Stimulated activated CD8-positive, alpha-beta memory T cell treated with anti-CD3 and anti-CD28 coated beads, Interleukin-4, amount 100 ng/mL, for 4 hours (primary cell): ENCODE measurements at places on chromosomes 7 and 10.

DNA sequence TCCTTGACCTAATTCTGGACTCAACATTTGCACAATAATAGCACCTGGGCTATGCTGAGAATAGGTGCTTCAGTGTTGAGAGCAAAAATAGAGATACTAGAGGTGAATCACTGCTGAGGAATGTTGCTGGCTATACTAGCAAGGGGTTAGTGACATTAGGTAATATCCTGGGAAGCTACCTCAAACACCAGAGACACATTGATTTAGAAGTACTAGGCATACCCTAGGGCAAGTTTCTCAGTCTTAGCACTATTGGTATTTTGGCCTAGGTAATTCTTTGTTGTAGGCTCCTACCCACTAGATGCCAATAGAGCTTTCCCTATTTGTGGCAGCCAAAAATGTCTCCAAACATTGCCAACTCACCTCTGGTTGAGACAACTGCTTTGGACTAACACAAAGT is 484.0 kb upstream of the MBL2 start:
- no peak for DNase-seq

DNA sequence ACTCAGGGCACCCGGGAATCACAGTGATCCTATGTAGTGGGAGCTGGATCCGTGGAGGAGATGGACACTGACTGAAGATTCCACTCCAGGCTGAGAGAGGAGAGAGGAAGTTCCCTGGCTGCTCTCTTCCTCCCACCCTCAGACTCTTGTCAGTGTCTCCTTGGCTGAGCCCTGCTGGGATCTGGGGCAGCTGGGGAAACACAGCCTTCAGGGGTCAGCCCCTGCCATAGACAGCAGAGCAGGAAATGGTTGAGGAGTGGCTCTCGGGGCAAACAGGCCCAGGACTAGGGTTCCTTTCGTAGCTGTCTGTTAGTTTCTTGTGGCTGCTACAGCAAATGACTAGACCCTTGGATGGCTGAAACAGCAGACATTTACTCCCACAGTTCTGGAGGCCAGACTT is 174.4 kb upstream of the BMPER start:
- DNase-seq, result no peak

DNA sequence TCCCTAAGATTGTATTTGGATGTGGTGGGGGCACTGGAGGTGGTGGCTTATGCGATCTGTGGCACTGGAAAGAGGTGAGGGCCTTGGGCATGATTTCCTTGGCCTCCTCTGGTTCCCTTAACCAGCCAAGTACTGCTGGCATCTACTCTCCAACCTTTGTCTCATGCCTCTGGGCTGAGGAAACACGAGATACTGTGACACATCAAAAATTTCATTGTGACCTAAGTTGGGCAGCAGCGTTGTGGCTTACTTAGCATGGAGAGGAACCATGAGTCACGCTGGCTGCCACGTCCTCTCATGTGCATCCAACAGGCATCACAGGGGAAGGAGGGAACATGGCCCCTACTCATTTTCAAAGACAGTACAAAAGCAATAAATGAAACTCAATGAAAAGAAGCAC is 29.7 kb upstream of the GSDME start:
- no peak for DNase-seq

- no peak for DNase-seq
Measured at GRCh38 chr10:126224967-126225671, 163.2 kb downstream of the ADAM12 start.

DNA sequence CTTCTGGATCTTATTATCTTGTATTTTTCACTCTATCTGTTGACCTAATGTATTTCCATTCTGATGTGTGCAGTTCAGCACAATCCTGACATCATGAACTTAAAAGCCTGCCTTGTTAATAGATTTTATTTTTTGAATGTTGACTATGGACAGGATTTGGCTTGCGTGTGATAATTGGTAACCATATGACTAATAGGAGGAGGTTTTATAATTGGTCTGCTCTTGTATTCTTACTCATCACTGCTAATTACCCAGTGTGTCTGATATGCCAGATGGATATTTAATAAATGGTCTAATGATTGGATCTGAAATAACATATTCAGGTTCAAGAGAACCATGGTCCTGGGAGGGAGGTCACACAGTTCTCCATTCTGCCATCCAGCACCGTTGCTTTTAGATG is 45.9 kb downstream of the MTURN start:
- DNase-seq, result no peak

DNA sequence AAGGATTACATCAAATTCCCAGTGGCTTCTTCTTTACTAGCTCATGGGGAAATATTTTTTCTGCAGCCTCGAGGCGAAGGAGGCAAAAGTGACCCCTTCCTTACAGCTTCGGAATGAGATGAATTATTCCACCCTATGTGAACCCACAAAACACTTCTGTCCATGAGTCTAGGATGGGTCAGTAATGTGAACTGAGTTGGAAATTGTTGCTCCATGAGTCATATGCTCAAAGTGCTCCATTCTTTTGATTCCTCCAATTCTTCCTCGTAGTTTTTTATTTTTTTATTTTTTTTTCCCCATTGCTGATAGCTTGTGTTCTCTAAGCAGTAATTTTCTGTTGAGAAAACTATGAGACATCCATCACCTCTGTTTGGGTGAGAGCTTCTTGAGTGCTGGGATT is 31.7 kb upstream of the FAM204A start:
- DNase-seq, result no peak

DNA sequence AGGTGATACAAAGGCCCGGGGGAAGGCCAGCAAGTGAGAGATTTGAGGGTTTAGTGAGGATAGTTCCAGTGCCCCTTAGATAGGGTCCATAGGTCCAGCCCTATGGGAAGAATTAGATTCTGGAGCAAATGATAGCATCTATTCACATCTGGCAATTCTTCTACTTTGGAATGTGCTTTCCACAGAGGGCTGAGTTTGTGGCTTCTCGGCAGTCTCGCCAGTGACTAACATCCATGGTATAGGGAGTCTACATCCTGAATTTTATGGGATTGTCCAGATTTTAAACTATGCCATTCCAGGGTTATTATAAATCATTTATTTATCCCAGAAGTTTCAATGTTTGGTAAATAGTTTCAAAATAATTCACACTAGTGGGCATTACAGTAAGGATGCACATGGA is 207.3 kb upstream of the ADO start:
- no peak for DNase-seq

- no peak for DNase-seq
Measured at GRCh38 chr7:69534461-69535041, 63.7 kb upstream of the AUTS2 start.

DNA sequence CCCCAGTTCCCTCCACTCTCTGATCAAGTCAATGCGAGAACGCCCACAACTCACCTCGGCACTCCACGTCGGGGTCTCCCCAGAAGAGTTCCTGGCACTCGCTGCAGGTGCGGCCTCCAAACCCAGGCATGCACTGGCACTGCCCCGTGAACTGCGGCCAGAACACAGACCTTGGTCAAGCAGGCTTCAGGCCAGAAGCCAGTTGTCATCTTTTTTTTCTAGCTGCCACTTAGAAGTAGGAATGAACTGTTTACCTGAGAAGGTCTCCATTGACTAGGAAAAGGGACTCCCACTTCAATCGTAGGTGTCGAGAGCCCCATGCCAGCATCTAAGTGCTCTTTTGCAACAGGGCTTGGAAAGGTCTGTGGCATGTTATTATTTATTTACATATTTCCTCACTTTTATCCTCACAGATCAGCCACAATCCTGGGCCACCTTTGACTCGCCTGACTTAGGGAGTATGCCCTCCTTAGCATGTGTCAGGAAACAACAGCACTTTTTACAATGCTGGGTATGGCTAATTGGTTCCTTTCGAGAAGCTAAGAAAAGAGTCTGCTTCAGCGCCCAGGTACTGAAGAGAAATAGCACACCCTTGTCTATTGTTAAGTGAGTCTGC is 51.7 kb downstream of the LAMB1 start:
- no peak for DNase-seq

GRCh38 chr10:49286686-49287085 is 12.3 kb upstream of the C10orf71 start:
- no peak for DNase-seq

- no peak for DNase-seq
Measured at GRCh38 chr7:155223021-155223420, 74.7 kb upstream of the INSIG1 start.

DNA sequence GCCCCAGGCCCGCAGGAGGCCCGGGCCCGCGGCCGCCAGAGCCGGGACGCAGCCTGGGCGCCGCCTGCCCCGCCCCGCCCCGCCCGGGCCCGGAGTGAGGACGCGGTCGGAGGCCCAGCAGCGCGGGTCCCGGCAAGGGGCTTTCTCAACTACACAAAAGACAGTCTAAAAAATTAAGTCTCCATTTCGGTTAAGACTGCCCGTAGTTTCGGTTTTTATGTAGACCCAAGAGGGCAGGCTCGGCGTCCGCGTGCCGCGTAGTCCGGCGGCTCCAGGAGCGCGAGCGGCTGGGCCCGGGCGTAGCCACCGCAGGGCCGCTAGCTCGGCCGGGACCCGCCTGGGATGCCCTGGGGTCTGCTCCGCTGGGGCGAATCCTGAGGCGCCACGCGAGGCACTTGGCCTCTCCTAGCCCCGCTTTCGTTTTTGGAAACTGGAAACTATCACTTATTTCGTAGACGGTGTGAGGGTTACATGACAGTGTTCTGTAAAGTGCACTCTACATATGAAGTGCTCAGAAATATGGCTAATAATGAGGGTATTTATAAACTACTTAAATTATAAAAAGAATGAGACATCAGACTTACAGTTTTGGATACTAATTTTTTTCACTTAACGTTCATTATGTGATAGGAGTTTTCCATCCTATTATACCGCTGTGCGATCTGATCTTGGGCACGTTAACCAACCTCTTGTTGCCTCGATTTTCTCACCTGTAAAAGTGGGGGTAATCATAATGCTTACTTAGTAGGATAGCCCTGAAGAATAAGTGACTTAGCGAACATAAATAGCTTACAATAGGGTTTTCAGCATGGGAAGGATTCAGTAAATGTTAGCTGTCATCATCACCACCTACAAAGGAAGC is 573 bp downstream of the BLVRA start:
- DNase-seq, result peak; percentile 2

DNA sequence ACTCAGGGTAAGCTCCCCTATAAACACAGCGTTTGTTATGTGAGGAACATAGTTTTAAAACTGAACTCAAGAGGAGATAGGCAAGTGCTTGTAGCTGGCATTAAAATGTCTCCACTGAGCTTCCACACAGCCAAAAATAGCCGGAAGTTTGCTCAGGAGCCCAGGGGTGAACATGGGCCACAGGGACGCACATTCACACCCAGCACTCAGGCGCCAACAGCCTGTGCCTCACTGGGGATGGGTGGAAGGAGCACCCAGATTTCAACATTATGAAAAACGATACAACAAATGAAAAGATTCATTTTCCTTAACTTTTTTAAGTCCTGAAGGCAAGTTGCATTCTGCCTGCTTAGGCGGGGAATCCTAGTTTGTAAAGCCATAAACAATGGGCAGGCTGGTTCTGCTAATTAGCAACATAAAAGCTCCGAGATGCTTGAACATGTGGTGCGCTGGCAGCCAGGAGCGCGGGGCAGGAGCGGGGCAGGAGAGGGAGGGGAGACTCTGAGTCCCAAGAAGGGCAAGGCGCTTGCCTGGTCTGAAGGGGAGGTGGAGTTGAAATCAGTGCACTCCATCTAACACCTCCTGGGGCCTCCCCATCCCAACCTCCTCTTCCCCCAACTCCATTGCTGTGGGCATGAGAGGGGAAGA is 235.9 kb downstream of the COBL start:
- DNase-seq, result no peak

GRCh38 chr7:156524818-156525597 is 115.6 kb upstream of the RNF32 start:
- DNase-seq, result no peak

- no peak for DNase-seq
Measured at GRCh38 chr7:124460555-124460954, 305.0 kb downstream of the GPR37 start.
